ENCODE measurements at places on chromosomes 12 and 14.
A peak's percentile ranks its signal among the peaks of the same experiment; 100 is the strongest.

GRCh38 chr14:46581036-46581671 is 70.4 kb downstream of the RPL10L start:
- DNase-seq = peak; percentile 6

GRCh38 chr14:86055512-86056075 is 525.6 kb downstream of the FLRT2 start:
- no peak for DNase-seq

GRCh38 chr14:87961246-87961645 is 31.7 kb downstream of the GALC start:
- no peak for DNase-seq

- no peak for DNase-seq
Measured at GRCh38 chr14:85224241-85224640, 305.7 kb upstream of the FLRT2 start.

DNA sequence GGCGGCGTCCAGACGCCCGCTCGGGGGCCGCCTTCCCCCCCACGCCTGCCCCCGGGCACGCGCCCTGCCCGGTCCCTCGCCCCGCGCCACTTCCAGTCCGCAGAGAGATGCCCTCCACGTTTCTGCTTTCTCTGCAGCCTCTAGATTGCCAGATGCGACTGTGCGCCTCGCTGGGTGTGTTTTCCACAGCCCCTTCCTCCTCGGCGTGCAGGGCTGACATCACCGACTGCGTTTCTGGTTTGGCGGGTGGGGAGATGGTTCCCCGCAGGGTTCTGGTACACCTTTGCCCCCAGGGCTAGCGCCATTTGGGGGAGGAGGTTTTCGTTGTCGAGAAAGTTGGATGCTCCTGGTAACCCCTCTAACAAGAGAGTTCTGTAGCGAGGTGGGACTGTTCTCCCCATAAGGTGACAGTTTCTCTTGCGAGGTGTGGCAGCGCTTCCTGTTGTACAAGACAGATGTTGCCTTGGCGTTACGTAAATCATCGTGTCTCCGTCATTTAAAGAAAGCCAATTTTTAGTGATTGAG is 1.5 kb downstream of the CALM1 start:
- no peak for DNase-seq

DNA sequence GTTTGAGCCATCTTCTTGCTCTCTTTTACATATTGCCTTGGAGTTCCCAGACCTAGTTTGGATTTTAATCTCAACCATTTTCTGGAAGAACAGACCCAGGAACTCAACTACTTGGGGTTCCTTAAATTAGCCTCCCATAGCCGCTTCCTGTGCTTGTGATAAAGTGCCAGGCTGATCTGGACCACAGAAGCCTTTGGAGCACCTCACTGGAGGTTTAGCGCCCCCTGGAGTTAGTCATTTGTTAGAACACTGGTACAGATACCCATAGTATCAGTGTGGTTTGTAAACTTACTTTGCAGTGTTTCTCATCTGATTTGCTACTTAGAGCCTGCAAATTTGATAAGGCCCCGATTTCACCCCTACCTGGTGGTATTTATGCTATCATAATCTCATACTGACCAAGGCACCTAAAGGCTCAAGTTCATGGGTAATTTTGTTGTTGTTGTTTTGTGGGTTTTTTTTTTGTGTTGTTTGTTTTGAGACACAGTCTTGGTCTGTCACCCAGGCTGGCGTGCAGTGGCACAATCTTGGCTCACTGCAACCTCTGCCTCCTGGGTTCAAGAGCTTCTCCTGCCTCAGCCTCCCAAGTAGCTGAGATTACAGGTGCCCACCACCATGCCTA is 3.7 kb downstream of the UNC119B start:
- peak; percentile 62 for DNase-seq

DNA sequence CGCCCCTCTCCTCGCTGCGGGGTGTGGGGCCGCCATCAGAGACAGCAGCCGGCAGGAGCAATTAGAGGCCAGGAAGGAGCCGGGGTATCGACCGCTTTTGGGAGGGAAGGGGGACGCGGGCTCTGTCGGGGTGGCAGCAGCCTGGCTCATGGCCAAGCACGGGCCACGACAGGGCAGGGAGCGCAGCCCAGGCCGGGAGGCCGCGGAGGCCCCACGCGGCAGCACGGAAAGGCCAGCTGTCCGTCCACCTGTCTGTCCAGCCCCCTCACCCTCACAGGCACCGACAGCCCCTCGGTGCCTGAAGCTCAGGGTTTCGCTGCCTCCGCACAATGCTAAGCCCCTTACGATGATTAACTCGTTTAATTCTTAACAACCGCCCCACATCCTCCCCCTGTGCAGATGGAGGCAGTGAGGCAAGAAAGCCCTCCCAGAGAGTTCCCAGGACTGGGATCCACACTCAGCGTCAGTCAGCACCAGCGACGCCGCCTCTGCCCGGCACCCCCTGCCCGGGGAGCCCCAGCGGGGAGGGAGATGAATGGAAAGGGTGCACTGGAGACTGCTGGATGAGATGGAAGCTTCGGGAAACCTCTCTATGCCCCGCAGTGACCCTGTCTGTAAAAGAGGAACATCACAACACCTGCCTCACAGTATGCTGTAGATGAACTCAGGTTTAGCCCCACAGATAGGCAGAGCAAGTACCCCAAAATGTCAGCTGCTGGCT is 23.7 kb downstream of the NCOR2 start:
- DNase-seq = no peak
